ENCODE measurements at places on chromosomes 11 and 22.

GRCh38 chr11:92313784-92314183 is 89.2 kb downstream of the FAT3 start:
- no peak for DNase-seq

GRCh38 chr11:1841511-1842148 is 2.8 kb downstream of the TNNI2 start:
- no peak for DNase-seq

DNA sequence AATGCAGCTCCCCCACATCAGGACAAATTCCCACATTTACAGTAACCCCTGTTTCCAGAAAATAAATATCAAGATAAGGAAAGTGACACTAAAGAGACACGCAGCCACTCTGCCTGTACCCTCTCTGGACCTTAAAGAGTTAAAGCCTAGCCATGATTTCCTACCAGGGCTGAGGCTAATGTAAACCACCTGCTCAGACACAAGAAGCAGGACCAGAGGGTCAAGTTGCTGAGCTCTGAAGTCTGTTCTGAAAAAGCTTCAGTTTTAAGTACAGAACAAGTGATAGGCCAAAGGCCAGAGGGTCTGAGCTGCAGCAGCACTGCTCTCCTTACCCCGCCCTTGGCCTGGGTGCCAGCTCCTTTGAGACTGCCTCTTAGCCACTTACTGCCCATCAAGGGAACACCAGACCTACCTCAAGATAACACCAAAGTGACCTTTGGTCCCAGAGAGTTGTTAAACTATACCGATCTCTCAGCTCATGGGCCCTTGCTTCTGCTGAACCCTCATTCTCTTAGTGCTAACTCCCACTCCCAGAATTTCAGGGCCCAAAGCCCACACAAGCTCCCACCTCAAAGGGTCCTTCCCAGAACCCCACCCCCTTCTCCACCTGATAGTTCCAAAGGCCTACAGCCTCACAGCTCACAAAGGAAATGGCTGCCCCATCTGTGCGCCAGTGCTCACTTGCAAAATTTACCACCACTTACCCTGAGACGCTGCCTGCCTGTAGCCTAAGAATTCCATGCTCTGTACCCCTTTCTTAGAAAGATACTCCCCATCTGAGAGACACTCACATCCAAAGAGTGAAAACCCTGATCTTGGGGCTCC is 40.5 kb downstream of the IL18BP start:
- DNase-seq, result no peak

GRCh38 chr11:78363024-78363619 is 54.5 kb downstream of the GAB2 start:
- DNase-seq, result no peak

- DNase-seq, result no peak
Measured at GRCh38 chr11:46808799-46809431, 37.2 kb downstream of the CKAP5 start.

- DNase-seq, result no peak
Measured at GRCh38 chr11:45806072-45806933, 1.4 kb downstream of the SLC35C1 start.

- DNase-seq, result no peak
Measured at GRCh38 chr22:45978275-45978713, 1.3 kb upstream of the WNT7B start.

DNA sequence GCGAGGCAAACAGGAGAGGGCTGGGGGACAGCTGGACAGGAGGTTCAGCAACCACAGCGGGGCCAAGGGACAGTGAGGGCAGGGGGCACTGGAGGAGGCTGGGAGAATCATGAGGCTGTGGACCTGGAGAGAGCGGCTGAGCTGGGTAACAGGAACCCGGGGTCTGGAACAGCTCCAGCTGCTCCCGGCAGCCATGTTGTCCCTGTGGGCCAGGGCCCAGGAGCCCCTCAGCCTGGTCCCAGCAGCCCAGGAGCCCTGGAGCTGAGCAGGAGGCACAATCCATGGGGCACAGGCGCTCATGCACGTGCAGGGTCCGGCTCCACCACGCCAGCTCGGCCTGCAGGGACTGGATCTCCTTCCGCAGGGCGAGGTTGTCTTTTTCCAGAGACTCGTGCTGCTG is 7.4 kb downstream of the BATF2 start:
- DNase-seq, result no peak

DNA sequence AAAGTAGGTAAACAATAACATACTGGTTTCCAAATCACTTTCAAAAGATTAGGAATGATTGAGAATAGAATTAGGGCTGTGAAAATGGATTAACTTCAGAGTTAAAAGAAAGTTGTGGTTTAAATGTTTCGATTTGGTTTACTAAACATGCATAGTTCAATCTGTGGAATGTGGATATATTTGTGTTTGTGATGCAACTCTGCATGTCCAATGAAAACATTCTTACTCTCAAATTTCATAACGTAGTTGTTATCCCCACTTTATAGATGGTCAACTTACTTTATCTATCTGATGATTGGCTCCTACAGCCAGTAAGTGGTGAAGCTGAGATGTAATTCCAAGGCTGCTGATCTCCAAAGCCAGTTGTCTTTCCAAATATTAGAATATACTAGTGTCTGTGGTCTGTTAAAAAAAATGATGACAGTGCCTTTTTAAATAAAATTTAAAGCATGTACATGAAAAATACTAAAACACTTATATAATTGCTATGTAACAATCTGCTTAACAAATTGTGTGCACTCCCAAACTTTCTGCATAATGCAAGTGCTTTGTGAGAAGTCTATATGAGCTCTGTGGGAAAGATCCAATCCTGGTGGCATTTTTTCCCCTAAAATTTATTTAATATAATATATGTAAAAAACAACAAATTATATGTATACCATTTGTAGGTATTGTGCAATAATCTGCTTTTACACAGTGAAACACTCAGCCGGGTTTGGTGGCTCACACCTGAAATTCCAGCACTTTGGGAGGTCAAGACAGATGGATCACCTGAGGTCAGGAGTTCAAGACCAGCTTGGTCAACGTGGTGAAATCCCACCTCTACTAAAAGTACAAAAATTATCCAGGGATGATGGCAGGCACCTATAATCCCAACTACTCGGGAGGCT is 9.7 kb upstream of the SIK3 start:
- DNase-seq, result no peak

DNA sequence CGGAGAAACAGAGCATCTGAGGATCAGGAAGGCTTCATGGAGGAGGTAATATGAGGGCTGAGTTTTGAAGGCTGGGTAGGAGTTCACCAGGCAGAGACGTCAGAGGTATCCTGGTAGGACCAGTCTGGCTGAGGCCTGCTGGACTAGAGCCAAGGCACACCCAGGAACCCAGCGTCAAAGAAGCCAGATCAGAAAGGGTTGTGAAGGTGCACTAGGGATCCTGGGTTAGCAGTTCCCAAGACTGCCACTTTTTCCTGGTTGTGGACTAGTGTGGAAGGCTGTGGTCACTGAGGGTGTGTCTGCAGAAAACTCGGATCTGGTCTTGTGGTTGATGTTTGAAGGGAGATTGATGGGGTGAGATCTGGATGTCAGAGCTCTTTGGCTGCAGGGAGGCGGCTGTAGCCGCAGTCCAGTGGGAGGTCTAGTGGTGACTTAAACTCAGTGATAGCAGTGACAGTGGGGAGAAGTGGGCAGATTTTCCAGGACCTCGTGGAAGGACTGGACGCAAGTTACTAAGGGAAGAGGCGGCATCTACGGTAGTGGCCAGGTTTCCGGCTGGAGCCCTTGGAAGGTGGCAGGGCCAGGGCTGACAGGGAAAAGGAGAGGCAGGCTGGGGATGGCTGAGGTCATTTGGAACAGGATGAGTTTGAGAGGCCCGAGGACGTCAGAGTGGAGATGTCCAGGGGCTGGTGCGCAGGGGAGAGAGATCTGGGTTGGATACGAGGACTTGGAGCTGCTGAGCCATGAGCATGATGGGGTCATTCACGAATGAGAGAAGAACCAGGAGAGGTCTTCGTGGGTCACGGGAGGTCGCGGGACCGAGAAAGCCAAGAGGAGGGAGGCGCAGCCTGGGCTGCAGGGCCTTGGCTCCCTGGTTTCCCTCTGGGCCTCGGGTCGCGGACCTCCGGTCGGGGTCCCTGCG is 10.9 kb downstream of the RELA start:
- DNase-seq, result no peak

DNA sequence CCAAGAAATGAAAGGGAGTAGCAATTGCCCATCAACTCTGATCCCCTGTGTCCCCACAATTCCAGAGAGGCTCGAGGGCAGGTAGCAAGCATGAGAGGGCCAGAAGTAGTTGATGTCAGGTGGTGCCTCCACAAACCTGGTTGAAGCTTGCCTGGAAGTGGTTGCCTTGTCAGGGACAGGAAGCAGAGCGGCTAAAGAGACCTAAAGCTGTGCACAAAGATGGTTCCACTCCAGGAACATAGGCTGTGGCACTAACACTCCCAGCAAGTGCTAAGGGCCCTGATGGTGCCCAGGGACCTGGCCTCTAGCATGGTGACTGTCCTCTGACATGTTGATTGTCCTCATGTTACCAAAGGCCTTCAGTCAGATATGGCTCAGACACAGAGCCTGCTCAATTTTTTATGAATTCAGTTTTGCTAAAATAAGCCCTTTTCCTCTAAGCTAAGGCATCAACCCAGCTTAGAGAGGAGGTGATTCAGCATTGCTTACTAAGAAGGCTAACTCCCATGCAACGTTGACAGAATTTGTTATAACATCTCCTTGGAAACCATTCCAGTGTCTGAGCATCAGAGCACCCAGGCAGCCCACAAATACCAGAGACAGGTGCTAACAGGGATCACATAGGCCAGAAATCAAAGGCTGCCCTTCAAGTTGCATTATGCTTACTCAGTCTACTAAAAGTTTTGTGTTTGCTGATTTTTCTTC is 196.3 kb upstream of the ARHGAP20 start:
- DNase-seq, result no peak

DNA sequence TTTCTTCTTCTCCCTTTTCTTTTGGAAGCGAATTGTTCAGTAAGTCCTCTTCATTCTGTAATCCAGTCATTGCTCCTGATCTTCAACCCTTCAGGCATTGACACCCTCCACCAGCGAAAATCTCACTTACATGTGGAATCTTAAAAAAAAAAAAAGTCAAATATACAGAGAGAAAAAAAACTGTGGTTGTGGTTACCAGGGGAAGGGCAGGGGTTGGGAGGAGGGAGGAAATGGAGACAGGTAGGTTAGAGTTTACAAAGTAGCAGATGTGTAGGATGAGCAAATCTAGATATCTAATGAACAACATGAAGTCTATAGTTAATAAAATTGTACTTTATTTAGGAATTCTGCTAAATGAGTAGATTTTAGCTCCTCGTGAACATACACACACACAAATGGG is 17.7 kb upstream of the TMEM123 start:
- peak; percentile 20 for DNase-seq

DNA sequence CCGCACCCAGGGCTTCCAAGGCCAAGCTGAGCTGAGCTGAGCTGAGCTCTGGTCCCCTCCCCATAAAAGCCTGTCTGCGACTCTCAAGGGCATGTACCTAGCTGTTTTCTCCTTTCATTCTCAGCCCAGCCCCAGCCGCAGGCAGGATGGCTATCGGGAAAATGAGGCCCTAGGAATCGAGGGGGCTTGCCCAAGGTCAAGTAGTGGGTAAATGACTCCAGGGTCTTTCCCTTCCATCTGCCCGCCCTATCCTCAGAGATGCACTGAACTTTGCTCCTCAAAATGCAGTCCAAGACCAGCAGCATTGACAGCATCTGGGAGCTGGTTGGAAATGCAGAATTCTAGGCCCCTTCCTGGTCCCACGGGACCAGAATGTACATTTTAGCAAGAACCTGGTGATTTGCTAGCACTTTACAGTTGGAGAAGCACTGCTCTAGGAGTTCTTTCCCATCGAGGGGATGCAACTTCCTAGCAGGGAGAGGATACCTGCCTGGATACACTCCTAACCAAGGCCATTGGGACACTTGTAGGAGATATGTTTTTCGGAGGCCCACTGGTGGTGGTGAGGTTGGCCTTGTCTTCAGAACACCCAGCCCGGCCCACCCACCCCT is 43.2 kb upstream of the ACCSL start:
- DNase-seq, result no peak

DNA sequence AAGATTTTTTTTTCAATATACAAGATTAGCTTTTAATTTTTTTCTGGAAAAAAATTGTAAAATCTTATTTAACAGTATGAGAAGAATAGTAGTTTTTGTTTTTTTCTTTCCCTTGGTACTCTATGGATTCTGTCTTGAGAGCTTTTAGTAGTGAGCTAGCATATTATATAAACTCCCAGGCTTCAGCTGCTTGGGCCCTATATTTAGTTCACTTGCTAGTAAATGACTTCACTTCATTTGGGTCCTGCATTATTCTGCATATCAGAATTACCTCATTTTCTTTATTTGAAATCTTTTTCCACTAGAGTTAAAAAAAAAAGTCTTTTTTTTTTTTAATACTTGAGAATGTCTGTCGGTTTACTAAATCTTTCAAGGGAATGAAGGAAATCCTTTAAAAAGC is 33.1 kb downstream of the HIPK3 start:
- no peak for DNase-seq

DNA sequence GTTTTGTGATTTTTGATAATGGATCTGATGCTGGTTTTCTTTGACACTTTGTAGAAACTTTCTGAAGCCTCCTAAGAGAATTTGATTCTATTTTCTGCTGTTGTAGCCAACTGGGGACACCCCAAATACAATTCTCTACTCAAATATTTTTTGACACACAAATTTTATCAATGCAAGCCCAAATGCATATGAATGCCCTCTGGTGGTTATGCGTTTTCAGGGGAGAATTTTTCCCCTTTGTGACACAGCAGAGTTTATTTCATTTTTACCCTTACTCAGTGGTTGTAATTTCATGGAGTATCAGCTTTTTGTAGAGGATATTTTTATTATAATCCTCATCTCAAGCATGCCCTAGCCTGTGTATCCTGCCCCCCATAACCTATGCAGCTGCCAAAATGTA is 44.7 kb upstream of the MTMR2 start:
- no peak for DNase-seq

GRCh38 chr11:2537896-2538724 is 93.3 kb downstream of the KCNQ1 start:
- no peak for DNase-seq

DNA sequence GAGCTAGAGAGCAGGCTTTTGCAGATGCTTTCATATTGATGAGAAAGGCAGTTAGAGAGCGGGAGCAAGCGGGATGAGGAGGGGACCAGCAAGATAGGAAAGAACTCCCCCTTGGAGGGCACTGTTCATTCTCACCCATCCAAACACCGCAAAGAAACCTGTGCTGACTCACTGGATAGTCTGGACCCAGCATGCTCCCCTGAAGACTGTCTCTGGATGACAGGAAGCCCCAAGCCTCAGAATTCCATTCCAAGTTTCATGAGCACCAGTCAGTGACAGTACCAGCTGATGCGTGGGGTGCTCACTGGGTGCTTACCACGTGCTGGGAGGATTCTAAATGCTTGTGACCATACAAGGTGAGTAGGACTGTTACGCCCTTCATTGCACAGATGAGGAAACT is 34.2 kb downstream of the MICAL3 start:
- DNase-seq, result no peak

- no peak for DNase-seq
Measured at GRCh38 chr11:42490506-42490905, 821.3 kb upstream of the API5 start.

DNA sequence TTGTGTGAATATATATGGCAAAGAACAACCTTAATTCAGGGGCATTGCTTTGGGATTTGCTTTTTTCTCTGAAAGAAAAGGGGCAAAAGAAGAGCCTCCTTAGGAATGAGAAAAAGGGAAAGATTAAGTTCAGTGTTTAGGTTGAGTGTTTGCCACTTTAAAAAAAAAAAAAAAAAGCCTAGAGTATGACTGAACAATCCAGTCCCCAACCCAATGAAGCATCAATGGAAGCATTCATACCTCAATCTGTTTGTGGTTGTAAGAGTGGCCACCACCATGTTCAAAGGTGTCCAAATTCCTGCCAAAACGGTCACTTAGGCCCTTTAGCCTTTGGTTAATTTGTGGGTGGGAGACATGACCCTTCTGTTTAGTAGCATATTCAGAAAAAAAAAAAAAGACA is 260.6 kb downstream of the SOX6 start:
- no peak for DNase-seq
